ENCODE measurements at places on chromosomes 13 and 19. TPM values are rescaled to one million over a fixed set of nuclear protein-coding genes. Genes with fewer than 3 reads are reported as not detected.

GRCh38 chr13:30204564-30204963 is 102.8 kb downstream of the KATNAL1 start:
- no peak for DNase-seq

DNA sequence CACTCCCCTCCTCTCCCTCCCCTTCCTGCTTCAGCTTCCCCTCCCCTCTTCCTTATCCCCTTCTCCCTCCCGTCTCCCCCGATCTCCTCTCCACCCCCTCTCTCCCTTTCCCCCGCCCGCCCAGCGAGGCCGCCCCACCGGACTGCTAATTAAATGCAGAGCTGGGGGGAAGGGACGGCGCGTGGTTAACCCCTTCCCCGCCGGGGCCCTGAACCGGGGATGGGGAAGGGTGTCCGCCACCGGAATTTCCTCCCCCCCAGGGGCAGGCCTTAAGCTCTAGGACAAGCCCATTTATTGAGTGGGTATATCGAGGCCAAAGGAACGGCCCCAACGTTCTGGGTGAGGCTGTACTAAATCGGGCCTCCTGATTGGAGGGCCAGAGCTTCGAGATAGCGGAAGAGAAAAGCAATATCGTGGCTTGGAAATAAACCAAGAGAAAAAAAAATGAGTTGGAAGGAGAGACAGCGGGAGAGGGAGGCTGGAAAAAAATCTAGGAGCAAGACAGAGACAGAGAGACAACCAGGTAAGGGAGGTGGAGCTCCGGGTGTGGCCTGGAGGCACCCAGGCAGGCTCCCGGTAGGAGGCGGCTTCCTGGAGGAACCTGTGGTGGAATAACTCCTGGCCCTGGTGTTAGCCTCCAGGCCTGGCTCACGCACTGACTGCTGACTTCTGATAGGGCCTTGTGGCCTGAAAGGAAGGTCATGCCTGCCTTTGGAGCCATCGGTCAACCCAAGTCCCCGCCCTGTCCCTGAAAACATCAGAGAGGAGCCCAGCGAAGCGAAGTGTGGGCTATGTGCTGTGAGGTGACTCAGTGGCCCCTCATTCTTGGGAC is 11.6 kb upstream of the JUND start:
- DNase-seq = peak; percentile 89

DNA sequence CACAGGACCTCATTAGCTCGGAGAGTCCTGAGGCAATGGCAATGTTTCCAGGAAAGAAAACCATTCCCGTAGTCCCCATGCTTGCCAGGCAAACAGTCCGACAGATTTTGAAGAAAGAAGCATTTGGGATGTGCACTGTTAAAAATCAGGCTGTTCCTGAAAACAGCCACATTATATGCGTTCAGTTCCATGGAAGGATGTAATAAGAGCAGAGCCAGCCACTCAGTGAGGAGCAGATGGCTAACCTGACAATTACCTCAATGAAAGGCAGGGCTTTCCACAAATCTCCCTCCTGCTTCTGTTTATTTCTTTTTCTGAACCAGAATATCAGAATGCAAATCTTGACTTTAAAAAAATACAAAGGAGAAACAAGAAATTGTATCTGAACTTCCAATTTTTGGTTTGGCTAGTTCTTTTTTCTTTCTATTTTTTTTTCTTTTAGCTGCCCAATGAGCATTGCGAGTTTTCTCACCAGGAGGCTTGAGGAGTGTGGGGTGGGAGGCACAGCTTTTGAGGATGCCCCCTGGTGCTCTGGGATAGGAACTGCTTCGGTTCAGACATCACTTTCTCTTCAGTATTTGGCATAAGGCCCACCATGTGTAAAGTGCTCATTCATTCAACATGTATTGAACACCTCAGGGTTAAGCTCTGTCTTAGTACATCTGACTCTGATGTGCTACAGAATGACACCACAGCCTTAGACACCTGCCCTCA is 124.2 kb downstream of the TBC1D4 start:
- no peak for DNase-seq

DNA sequence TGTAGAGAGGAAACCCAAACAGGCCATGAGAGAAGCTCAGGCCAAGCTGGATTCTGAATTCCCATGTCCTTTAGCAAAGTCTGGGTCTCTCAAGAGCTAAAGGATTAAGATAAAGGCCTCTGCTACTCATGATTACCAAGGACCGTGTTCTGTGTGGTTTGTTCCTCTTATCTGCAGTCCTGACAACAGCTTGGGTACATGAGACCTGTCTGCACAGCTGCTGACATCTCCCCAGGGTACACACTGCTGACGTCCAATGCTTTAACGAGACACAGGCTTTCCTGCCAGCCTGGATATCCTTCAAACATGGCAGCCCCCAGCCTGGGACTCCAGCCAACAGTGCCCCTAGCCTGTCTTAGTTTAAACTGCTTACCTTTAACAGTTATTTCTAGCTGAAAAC is 211.0 kb downstream of the SLC7A1 start:
- DNase-seq = peak; percentile 17

- no peak for DNase-seq
Observed at GRCh38 chr19:15105044-15105443, 2.2 kb upstream of the SYDE1 start.

DNA sequence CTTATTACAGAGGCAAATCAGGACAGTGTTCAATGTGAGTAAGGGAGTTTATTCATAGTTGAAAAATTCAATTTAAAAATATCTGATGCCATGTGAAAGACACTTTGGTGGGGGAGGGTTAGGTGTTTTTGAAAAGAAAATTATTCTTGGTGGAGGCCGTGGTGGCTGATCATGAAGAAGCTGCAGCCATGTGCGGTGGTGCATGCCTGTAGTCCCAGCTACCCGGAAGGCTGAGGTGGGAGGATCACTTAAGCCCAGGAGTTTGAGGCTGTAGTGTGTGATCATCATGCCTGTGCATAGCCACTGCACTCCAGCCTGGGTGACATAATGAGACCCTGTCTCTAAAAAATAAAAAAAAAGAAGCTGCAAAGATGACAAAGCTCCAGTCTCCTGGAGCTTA is 28.6 kb downstream of the WDFY2 start:
- DNase-seq = no peak

The NLRP5 gene
- total RNA-seq = not detected

Data from heart right ventricle (tissue), 16 donors.